Stimulated activated CD8-positive, alpha-beta memory T cell treated with anti-CD3 and anti-CD28 coated beads, Interleukin-7, amount 100 ng/mL, for 1 hour (primary cell): ENCODE measurements at places on chromosomes 1 and 21.

DNA sequence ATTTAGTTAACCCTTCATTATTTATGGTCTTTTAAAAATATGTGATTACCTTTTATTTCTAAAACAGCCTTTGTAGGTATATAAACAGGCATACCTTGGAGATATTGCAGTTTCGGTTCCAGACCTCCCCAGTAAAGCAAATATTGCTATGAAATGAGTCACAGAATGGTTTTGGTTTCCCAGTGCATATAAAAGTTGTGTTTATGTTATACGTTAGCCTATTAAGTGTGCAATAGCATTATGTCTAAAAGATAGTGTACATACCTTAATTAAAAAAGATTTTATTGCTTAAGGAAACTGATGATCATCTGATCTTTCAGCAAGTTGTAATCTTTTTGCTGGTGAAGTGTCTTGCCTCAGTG lies 44.1 kb downstream of the XCL2 start:
- no peak for DNase-seq

- DNase-seq, result no peak
Observed at GRCh38 chr1:67960766-67961165, 89.7 kb downstream of the DIRAS3 start.

DNA sequence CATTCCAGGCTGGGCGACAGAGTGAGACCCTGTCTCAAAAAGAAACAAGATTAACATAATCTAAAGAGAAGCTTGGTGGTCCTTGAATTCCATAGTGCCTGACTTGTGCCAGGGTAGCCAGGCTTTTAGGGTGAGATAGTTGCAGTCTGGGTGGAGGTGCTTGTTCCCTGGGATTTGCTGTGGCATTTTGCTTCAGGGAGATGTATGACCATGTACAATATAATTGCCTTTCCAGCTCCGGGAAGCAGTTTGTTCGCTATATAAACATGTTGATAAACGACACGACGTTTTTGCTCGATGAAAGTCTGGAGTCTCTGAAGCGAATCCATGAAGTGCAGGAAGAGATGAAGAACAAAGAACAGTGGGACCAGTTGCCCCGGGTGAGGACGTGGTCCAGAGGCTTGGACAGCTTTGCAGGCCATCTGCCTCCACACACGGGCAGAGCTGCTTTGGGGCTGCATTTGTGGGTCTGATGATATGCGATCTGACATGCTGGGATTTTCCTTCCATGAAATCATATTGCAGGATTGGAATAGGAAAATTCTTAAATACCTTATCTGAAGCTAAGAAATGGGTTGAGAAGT lies 49.4 kb upstream of the KIF1B start:
- DNase-seq, result no peak

DNA sequence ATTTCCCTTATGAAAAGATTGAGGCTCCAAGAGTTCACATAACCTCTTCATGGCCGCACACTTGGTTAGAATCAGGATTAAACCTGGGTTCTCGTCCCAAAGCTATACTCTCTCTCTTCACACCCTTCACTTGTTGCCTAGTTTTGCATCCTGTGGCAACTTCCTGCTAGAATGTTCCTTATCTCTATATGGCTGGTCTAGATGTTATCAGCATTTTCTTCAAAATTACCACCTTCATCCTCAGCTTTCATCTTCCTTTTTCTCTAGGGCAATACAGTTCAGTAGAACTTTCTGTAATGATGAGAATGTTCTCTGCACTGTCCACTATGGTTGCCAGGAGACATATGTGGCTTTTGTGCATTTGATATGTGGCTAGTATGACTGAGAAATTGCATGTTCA lies 31.1 kb upstream of the BCAR3 start:
- no peak for DNase-seq

GRCh38 chr1:117613249-117613968 lies 7.6 kb downstream of the TENT5C start:
- DNase-seq, result no peak
